Fibroblast of lung (primary cell): ENCODE measurements at places on chromosomes 16 and 17. TPM values are rescaled to one million over a fixed set of nuclear protein-coding genes. Genes with fewer than 3 reads are reported as not detected.

DNA sequence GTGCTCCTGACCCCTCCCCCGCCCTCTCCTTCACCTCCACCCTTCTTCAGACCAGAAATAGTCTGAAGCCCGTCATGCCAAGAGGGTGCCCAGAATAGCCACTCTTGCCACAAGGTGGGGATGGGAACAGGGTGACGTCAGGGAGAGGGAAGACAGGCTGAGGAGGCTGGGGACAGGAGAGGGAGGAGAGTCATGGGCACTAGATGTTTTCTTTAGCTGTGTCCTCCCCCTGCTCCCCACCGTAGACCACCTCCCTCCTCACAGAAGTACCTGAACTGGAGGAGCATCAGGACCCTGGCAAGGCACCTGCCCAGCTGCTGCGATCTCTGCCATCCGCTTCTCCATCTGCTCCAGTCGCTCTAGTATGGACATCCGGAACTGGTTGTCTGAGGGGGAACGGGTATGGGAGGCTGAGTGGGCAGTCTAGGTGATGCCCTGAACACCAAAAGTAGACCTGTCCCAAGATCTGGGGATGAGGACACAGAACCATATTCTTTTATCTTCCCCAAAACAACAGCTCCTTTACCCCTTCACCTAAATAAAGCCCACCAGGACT is 6.6 kb upstream of the SPAG7 start:
- H3K36me3 ChIP-seq, result peaks cover 24% of the 10 kb centered on the region
- no peak for DNase-seq
- H3K27me3 ChIP-seq, result no peaks in the 10 kb centered on the region
- H3K4me1 ChIP-seq, result peaks cover 12% of the 10 kb centered on the region
- H3K4me3 ChIP-seq, result no peak overlapping the region

DNA sequence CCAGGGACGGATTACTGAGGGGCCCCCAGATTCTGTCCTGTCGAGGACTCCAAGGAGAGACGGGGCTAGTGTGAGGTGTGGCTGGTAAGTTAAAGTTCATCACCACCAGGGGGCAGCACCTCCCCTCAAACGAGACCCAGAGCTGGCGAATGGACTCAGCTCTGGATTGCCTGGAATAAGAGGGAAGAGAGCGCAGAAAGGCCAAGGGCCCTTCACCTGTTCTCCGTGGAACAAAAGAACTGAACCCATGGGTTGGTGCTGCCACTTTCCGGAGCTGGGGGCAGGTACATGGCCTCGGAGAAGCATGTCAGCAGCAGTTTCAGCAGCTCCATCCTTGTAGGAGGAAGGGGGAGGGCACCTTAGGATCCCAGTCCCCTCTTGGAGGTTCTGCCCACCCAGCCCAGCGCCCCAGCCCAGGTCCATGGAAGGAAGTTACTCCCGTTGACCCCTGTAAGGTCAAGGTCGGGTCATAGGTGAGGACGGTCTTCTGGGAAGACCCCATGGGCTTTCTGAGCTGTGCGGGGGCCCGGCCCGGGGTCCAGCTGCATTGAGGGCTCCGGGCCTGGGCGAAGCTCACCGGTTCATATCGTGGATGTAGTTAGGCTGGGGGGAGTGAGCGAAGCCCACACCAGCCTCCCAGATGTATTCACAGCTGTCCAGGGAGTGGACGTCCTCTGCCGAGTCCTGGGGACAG is 10.8 kb downstream of the HID1 start:
- DNase-seq, result peak; percentile 70
- H3K27me3 ChIP-seq, result no peaks in the 10 kb centered on the region
- H3K4me3 ChIP-seq, result no peak overlapping the region
- no peaks in the 10 kb centered on the region for H3K4me1 ChIP-seq

The GSPT1 gene
- 56.5 and 57.3 TPM in 2 replicates for total RNA-seq

- no peaks in the 10 kb centered on the region for H3K4me1 ChIP-seq
- no peak overlapping the region for H3K4me3 ChIP-seq
- DNase-seq, result no peak
- H3K27ac ChIP-seq, result no peak overlapping the region
- no peaks in the 10 kb centered on the region for H3K27me3 ChIP-seq
Measured at GRCh38 chr16:62077998-62078397, 41.8 kb upstream of the CDH8 start.

- no peak overlapping the region for H3K4me3 ChIP-seq
- H3K36me3 ChIP-seq, result no peaks in the 10 kb centered on the region
- H3K4me1 ChIP-seq, result peaks cover 2% of the 10 kb centered on the region
- H3K27ac ChIP-seq, result no peak overlapping the region
- no peak for DNase-seq
Measured at GRCh38 chr17:80598813-80599545, 54.3 kb downstream of the RPTOR start.

GRCh38 chr17:60846175-60846574 is 168.5 kb downstream of the BCAS3 start:
- no peaks in the 10 kb centered on the region for H3K4me1 ChIP-seq
- no peak overlapping the region for H3K4me3 ChIP-seq
- H3K27ac ChIP-seq, result no peak overlapping the region

GRCh38 chr17:78785011-78785662 is 3.1 kb upstream of the CYTH1 start:
- peaks cover 10% of the 10 kb centered on the region for H3K4me1 ChIP-seq
- no peaks in the 10 kb centered on the region for H3K27me3 ChIP-seq
- H3K4me3 ChIP-seq, result no peak overlapping the region
- no peak overlapping the region for H3K27ac ChIP-seq
- DNase-seq, result no peak
- no peaks in the 10 kb centered on the region for H3K36me3 ChIP-seq

The NAA60 gene
- 9.2 and 12.6 TPM in 2 replicates for total RNA-seq

DNA sequence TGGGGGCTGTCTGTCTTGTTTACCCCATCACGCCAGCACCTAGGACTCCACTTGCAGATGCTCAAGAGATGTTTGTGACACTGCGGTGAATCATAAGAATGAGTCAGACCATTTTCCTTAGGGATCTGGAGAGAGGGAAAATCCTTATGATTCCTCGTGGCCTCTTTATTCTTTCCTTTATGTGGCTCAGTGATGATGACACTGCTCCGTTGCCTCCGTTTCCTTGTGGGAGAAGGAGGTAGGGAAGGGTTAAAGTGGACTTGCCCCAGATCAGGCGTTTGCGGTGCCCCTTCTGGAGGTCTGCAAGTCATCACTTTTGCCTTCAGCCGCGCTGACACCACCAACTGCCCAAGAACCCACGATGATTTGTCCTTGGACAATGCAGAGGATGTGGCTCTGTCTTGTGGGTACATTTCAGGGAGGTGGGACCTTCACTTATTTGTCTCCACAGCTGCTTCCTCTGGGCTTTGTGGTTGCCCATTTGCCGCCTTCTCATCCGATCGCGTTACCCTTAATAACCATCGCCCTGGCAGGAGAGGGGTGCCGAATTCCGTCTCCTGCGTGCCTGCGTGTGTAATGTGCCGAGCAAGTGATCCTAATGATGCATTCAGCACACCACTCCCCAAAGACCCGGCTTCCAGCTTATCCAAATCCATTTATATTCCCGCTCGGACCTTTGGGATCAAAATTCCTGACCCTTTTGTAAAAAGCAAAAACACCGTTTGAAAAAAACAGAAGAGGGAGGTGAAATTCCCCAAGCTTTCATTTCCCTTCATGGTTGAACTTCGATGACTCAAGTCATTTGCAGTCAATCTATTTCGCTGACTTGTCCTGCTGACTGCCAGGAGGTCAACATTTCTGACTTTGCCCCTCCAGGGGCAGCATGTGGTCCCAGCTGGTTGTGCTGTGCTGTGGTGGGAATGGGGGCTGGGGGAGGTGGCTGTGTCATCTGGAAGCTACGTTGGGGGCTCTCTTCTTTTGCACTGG is 87.2 kb upstream of the IRX3 start:
- peak; percentile 82 for DNase-seq
- H3K4me1 ChIP-seq, result no peaks in the 10 kb centered on the region
- H3K27ac ChIP-seq, result peak overlapping the region; percentile 66
- H3K36me3 ChIP-seq, result no peaks in the 10 kb centered on the region
- no peaks in the 10 kb centered on the region for H3K27me3 ChIP-seq
- H3K4me3 ChIP-seq, result peak overlapping the region; percentile 37

The TLCD3B gene
- total RNA-seq, result not detected in 2 replicates

DNA sequence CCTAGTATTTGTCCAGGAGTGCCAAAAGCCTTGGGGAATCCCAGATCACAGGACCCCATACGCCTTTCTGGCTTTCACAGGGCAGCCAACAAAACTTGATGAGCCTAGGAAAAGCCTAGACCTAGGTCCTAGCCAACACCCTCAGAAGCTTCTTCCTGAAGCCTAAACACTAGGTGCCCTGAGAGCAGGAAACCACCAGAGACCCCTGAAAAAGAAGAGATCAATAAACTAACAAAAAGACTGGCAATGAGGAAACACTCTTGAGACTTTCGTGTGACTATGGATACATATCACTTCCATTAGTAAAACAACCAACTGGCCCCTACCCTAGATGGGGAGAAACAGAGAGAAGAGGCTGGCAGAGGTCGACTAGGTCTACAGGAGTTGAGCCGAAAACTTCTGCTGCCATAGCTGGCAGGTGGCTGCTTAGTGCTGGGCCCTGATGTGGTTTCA is 1.2 kb downstream of the ORMDL3 start:
- H3K27ac ChIP-seq, result no peak overlapping the region
- peaks cover 16% of the 10 kb centered on the region for H3K36me3 ChIP-seq
- peaks cover 37% of the 10 kb centered on the region for H3K4me1 ChIP-seq
- no peak for DNase-seq
- H3K4me3 ChIP-seq, result peak overlapping the region; percentile 77
- H3K27me3 ChIP-seq, result no peaks in the 10 kb centered on the region
